ENCODE measurements at places on chromosomes 5 and 9.

- DNase-seq: no peak
Observed at GRCh38 chr9:114969269-114969668, 38.9 kb upstream of the TNFSF8 start.

DNA sequence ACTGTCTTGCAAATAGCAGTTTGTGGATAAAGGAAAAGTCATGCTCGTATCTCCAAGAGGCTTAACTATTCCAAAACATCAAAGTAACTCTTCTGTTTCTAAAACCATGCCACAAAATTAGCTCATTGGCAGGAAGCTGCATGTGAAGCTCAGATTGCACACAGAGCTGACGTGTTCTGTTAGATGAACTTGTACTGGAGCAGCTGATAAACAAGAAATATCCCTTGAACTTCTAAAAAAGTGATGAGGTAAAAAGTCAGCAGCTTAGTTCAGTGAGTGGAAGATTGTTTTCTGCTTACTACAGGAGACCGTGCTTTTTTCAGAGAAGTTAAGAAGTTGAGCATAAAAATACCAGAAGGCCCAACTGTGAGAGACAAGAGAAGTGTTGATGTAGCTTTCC is 113.2 kb downstream of the SLC12A2 start:
- DNase-seq: peak; percentile 47

DNA sequence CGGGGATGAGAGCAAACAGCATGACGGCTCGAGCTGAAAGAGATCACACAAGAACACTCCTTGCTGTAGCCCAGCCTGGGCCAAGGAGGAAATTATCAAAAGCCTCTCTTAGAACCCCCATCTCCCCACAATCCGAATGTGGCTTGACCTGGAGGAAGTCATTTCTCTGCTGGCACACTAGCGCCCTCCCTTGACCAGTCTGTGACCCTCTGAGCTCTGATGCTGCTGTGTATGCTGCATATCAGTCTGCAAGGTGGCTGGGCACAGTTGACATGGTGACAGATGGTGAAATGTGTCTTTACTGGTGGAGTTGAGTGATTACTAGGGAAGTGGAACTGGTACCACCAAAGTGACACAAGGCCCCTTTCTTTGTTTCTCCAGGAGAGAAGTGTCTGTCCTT is 3.3 kb downstream of the SLC46A2 start:
- no peak for DNase-seq

DNA sequence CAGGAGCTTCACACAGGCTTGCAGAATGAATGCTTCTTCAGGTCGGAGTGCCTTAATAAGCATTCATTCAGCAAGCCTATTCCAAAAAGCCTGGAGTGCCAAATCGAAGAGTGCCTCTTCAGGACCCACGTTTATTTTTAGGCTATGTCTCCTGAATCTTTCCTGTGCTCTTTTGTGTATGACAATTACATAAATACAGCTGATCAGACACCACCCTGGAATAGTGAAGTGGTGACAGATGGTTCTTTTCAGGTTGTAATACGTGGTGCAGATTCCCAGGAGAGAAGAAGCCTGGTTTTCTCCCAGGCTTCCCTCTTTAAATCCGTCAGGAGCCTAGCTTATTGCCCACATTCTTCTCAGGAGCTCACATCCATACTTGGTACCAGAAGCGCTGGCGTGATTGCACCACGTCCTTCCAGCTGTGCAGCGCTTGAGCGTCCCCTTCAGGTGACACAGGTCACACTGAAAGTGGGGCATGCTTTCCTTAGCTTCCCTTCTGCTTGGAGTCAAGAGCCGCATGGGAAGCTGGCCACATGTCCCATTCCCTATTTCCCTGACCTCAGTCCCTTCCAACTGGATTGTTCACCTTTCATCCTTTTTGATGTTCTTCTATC is 123.1 kb downstream of the ADCY2 start:
- no peak for DNase-seq

DNA sequence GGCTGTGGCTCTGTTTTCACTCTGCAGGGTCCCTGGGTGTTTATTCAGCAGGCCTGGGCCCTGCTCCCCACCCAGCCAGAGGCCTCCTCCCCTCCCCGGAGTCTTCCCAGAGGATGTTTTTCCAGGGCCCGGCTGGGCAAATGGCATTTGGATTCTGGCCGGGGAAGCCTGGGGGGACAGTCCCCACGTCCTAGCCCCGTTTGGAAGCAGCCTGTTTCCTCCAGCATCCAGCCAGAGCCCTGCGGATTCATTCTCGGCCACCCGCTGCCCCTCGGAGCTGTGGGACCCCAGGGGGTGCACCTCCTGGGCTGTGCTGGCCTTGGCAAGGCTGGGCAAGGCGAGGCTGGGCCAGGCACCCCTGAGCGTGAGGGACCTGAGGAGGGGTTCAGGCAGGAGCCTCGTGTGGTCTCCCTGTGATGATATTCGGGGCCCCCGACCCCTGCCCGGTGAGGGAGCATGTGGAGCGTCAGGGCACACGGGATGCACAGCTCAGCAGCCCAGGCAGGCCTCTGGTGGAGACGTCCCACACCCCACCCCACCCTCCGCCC is 48.8 kb upstream of the EGFL7 start:
- DNase-seq: no peak

DNA sequence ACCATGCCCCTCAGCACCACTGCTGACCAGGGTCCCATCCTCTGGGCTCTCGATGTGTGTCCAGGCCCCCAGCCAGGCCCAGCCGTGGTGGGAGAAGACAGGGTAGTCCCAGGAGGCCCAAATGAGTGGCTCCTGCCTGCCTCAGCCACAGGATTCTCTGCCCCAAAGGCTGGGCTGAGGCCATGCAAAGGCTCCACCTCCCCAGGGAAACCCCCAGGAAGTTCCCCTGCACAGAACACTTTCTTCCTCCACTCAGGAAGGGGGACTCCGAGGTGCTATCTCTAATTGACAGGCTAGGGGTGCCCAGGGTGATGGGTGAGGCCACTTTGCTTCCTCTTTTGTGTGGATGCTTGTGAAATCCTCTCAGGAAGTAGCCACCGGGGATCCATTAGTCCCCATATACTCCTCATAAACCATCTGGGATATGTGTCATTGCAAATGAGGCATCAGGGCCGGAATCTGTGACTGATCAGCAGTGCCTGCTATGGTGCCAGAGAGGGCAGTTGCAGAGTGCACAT is 23.1 kb upstream of the TDRD7 start:
- DNase-seq: no peak

DNA sequence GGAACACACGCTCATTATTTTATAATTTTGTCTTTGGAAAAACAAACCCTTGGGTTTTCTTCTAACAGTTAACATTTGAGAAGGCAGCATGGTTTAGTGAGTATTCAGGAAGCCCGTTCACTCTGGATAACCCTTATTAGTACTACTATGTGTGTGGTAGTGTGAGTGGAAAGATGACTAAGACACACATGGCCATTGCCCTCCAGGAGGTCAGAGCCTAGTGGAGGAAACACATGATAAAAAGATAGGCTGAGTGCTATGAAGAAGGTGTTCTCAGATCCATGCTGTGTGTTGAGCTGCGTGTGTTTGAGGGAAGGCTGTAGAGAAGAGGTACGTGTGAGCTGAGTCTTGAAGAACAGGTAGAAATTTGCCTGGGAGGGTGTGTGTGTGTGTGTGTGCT is 8.4 kb downstream of the C5orf47 start:
- DNase-seq: no peak

DNA sequence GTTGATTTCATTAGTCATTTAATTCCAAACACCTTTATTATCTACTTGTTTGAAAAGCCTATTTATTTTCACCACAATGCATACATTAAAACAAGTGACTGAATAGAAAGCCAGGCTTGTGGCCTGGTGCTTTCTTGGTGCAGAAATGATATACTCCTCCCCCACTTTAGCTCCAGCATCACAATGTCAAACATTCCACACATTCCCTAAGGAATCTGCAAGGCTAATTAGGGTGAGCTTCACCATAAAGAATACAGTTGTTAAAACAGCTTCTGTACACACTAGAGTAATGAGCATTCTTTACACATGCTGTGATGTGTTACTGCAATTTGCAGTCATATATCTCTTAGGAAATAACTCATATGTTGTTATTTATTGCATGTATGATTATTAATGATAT is 705.7 kb downstream of the CETN3 start:
- DNase-seq: peak; percentile 81

DNA sequence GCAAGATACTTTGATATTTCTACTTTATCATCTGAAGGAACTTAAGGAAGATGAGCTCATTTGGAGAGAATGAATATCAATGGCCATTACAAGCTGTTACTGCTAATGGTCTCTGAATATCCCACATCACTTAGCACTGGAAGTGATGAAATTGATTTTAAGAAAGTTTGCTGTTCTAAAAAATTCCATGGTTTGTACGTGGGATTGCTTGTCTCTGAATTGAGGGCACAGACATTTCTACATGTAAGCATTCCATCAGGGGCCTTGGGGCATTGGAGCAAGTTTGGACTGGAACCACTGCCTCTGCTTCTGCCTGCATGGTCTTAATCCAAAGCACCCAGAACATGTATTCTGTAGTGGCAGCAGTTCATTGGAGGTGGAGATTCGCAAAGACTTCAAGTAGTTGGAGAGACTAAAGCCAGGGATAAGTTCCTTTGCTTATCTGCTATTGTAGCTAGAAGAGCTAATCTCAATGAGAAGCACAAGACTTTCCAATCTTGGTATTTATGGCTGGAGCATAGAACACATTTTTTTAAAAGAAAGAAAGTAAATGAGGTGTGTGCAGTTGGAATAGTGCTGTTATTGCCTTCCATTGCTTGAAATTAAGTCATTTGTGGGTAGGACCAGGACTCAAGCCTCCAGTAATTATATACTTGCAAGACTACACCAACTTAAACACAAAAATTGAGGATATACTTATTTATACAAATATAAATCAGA is 424.2 kb downstream of the SPATA31D1 start:
- no peak for DNase-seq

DNA sequence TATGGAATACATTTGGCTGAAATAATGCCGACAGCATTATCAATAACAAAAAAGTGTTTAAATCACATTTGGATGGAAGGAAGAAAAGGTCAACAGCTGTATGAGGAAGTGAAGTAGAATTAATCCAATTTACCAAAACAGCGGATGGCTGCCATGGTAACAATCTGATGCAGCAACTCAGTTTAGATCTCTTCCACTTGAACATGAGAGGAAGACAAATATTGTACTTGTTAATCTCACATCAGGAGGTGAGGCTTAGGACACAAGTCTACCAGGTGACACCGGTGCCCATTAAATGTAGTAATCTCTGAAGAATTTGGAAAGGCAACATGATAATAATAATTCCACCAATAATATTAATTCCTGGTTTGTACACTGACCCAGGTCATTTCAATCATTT is 2.4 kb downstream of the RASEF start:
- no peak for DNase-seq

DNA sequence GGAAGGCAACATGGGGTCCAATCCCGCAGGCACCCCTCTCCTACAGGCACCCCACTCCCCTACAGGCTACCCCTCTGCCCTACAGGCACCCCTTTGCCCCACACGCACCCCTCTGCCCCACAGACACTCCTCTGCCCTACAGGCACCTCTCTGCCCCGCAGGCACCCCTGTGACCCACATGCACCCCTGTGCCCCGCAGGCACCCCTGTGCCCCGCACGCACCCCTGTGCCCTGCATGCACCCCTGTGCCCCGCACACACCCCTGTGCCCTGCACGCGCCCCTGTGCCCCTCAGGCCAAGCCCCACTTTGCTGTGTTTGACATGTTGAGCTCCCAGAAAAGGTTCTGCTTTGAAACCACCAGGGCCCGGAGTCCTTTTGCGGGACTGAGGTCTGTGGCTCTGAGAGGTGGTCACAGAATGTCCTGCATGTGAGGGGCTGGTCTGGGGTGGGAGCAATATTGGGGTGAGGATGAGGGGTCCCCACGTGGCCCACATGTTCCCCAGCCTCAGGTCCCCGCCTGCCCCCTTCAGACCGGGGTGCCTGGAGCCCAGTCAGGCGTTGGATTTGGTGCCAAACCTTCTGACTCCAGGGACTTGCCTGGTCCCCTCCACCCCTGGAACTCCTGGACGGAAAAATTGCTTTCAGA is 616 bp upstream of the QRFP start:
- DNase-seq: no peak

DNA sequence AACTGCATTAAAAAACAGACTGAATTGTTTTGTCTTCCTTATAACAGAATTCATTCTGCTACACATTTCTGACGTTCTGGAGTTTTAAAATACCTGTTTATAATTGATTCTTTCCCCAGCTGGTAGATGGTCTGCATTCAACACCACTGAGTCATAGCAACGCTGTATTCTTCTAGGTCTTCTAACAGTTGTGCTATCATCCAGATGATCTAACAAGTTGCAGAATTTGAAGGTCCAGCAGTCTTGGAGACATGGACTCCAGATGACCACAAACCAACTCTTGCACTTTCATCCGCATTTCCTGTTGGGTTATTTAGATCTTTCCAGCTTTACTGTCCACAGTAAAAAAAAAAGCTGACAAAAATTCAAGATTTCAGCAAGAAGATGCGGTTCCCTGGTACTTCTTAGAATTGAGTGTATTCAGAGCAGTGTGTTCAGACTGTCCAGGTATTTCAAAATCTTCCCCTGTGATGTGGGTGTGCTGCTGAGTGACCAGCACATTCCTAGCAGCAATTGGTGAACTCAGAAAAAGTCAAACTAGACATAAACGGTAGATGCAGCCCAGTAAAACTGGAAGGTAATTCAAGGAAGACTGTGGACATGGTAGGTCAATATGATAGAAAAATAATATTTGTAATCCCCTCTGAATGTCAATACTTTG is 50.2 kb downstream of the CSNK1A1 start:
- peak; percentile 96 for DNase-seq

GRCh38 chr5:119036101-119036762 is 34.7 kb upstream of the DMXL1 start:
- DNase-seq: peak; percentile 61

DNA sequence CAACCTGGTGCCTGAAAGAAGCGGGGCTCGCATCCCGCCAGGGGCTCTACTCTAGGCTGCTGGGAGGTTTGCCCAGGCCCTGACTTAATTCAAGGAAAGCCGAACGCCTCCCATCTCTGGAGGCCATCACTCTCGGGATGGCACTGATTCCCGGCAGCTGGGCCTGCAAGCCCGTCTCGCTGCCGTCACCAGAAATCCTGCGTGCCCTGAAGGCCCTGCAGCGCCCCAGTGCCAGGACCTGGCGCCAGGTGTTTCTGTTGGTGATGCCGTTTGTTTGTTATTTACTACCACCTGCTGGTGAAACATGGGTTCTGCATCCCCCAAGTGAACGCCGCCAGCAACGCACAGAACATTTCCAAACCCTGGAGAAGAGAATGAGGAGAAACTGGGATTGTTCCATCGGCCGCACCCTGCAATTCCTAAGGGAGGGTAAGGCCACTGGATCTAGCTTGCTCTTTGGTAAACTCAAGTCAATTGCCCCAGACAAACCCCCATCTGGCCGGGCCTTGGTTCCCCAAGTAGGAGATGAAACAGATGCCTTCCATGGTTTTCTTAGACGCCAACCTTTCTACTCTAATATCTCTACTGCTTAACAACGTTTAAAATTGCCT is 77.9 kb downstream of the AK8 start:
- peak; percentile 66 for DNase-seq

GRCh38 chr5:98104454-98105188 is 668.8 kb upstream of the RGMB start:
- DNase-seq: no peak

GRCh38 chr5:13188371-13188770 is 756.1 kb downstream of the DNAH5 start:
- DNase-seq: peak; percentile 32

GRCh38 chr5:87785554-87786335 is 373.0 kb upstream of the CCNH start:
- DNase-seq: no peak

GRCh38 chr5:107874795-107875194 is 204.1 kb upstream of the EFNA5 start:
- DNase-seq: peak; percentile 50
